ENCODE measurements at places on chromosomes 7 and 10.

- no peak for DNase-seq
Observed at GRCh38 chr7:100668069-100668449, 5.5 kb upstream of the GNB2 start.

DNA sequence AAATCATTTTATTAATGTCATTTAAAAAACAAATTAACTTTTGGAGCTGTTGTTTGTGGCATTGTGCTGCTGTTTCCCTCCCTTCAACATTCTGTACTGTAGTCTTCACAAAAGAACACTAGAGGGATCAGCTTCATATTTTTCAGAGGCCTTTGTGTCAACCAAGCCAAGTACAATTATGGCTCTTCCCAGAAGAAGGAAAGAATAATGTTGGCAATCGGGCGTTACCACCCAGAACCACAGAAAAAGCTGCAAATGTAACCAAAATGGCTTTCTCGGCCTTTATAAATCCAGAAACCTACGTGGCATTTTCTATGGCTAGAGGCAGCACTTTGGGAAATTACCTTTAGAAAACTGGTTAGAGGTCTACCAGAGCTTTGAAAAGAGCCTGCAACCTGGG lies 98.8 kb upstream of the COL1A2 start:
- DNase-seq = peak; percentile 82

DNA sequence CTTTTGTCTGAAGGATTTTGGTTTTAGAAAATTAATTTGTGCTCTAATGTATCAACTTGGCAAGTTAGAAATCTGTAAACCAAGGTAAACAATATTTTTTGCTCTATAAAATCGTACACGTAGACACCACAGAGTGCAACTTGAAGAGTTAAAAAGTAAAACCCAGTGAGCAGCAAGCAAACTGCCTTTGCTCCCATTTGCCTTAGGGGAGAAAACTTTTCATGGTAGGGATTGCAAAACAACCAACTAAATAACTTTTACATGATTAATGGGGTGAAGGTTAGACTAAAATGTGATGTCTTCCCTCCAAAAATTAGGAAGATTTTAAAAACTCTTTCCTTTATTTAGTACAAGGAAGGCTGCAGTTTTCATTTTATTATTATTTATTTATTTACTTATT lies 224.2 kb upstream of the LYZL1 start:
- DNase-seq = no peak

GRCh38 chr7:962401-963081 lies 8.1 kb upstream of the ADAP1 start:
- no peak for DNase-seq

DNA sequence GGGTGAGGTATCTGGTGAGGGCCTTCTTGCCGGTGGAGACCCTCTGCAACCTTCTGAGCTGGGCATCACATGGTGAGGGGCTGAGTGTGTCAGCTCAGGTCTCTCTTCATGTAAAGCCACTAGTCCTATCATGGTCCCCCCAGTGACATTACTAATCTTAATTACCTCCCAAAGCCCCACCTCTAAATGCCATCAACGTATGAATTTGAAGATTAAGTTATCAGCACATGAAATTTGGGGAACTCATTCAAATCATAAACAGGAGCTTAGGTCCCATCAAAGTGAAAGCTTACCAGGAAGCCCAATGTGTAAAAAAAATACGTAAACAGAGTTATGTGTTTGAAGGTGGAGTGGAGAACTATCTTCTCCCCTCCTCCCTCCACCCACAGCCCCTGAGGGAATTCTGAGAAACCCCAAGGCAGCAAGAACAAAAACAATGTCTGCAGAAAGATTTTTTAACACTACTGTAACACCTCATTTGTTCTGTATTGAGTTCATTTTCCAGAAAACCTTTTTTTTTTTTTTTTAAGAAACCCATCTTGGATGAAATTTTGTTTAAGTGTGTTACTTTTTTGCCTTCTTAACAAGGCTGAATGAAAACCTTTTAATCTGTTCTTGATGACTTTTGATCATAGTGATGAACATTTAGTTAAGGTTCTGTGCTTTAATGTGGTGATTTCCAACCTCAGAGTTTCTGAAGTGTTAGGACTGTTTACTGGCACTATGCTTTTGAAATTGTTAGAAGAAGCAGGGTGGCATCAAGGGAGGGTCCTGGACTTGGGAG lies 19.1 kb upstream of the PCGF5 start:
- no peak for DNase-seq

DNA sequence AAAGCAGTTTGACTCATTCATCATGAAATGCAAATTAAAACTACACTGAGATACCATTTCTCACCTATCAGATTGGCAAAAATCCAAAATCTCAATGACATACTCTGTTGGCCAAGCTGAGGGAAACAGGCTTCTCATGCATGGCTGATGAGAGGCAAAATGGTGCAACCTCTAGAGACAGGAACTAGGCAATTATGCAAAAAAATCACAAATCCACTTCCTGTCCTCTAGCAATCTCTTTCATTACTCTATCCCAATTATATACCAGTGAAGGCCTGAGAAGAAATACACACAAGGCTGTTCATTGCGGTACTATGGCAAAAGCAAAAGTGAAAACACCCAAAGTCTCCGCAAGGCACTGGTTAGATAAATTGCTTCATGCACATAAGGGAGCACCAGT lies 25.9 kb upstream of the PTPRN2 start:
- DNase-seq = peak; percentile 15

DNA sequence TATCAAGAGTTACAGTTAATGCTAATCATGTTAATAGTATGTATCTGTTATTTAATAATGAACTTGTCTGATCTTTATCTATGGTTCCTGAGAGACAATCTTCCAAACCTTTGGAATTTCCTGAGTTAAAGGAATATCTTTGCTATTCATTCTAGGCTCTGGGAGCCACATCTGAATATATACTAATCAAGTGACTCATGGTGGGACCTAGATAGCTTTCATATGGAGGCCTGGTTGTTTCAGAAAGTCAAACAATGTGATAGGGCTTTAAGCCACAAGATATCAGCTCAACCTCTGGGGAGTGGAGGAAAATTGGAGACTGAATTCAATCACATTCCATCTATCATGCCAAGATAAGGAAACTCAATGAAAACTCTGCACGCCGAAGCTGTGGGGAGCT lies 746.4 kb downstream of the TNS3 start:
- DNase-seq = no peak

- DNase-seq = no peak
Observed at GRCh38 chr7:2893411-2893861, 49.3 kb upstream of the GNA12 start.

DNA sequence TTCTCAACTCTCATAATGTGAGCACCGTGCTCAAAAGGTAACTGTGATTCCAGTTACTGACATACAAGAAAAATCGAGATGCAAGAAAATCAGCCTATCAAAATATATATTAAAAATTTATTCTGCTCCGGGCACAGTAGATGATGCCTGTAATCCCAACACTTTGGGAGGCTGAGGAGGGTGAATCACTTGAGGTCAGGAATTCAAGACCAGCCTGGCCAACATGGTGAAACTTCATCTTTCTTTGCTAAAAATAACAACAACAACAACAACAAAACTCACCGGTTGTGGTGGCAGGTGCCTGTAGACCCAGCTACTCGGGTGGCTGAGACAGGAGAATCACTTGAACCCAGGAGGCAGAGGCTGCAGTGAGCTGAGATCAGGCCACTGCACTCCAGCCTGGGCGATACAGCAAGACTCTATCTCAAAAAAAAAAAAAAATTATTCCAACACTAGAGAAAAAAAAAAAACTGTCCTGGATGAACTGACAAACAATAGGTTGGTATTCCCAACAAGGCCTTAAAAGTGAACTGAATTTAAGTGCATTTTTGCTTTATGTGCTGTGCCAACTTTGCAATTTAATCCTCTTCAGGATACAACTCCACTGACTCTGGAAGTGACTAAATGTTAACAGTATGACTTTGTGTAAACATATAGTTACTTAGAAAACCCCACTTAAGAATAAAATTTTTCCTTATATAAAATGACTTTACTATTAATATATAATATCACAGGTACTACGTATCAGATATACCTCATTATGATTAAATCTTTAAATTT lies 51.1 kb downstream of the JMJD1C start:
- DNase-seq = peak; percentile 38

- no peak for DNase-seq
Observed at GRCh38 chr7:95996174-95996573, 223.8 kb downstream of the DYNC1I1 start.
